NCI-H226 (cell line): ENCODE measurements at places on chromosomes 3 and 15.

- no peak for DNase-seq
Observed at GRCh38 chr15:75195766-75196241, 5.9 kb upstream of the C15orf39 start.

- peak; percentile 29 for DNase-seq
Observed at GRCh38 chr3:58487140-58487886, 4.6 kb upstream of the KCTD6 start.

GRCh38 chr15:93488296-93488713 lies 399.3 kb upstream of the RGMA start:
- no peak for DNase-seq

DNA sequence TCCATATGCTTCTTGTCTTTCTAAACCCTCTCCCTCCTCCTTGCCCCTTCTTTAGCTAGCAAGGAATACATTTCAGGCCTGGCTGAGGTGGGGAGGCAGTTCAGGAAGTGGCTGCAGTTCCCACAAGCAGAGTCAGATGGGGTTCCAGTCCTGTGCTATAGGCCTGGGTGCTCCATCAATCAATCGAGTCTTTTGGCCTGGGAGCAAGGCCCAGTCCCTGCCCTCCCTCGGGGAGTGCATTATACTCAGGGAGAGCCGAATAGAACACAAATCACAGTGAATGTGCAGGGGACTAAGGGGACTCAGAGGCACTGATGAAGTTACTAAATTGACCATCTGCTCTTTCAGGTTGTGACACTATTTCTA lies 58.0 kb upstream of the HERC1 start:
- DNase-seq = no peak

DNA sequence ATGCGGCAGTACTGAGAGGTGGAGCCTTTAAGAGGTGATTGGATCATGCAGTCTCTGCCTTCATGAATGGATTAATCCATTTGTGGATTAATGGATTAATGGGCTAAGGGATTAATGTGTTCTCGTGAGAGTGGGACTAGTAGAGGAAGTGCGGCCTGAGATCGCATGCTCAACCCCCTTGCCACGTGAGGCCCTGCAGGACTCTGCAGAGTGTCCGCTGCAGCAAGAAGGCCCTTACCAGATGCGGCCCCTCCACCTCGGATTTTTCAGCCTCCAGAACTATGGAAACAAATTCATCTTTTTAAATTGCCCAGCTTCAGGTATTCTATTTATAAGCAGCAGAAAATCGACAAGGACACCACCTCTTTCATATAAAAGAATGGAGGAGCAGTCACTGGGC lies 148.8 kb downstream of the TPRA1 start:
- no peak for DNase-seq

- no peak for DNase-seq
Observed at GRCh38 chr15:79083154-79083553, 7.4 kb downstream of the RASGRF1 start.

DNA sequence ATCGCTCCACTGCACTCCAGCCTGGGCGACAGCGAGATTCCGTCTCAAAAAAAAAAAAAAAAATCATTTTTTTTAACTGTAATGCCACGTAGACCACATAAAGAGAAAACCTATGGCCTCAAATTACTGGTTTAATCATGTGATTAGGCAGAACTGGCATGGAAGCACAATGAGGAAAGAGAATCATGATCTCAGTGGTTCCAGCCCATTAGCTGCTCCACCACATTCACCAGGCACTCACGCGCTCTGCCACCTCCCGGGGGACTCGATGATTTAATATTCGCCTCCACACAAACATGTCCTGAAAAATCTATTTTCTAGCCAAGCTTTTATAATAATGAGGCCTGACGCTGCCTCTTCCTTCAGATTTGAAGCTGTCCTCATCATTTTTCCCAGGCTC lies 204.7 kb downstream of the TBL1XR1 start:
- DNase-seq = no peak

- DNase-seq = no peak
Observed at GRCh38 chr15:29089731-29090616, 179.6 kb downstream of the NSMCE3 start.

- DNase-seq = no peak
Observed at GRCh38 chr15:42385206-42385979, 26.1 kb downstream of the CAPN3 start.

GRCh38 chr3:188043891-188044290 lies 110.1 kb upstream of the LPP start:
- no peak for DNase-seq

DNA sequence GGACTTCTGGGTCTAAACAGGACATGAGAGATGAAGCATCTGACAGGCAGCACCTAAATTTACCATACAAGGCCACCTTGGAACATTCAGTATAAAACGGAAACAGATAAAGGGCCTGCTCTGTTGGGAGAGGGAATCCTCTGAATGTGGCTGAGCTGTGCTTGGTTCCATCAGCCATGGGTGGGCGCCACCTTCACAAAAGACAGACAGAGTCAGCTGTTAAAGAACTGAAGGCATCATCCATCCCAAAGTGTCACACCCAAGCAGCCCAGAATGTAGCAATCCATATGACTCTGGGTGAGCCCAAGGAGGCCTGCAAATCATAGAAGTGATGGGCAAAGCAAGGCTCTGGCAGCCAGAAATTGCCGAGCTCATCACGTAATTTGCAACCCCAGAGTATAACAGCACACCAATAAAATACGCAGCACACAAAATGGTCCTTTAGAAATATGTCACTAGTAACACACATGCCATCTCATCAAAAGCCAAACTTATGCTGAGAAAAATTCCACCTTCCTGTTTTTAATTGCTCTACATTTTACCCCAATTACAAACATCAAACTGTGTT lies 24.8 kb upstream of the RBP1 start:
- DNase-seq = no peak

GRCh38 chr3:169641167-169641566 lies 22.3 kb downstream of the MECOM start:
- no peak for DNase-seq

GRCh38 chr3:102180280-102180931 lies 254.4 kb upstream of the ZPLD1 start:
- DNase-seq = peak; percentile 41
